Metanephros (tissue), 2 donors: ENCODE measurements at places on chromosomes 3 and 15. TPM values are rescaled to one million over a fixed set of nuclear protein-coding genes. Genes with fewer than 3 reads are reported as not detected.

The LEKR1 gene
- 4.0 TPM for total RNA-seq

The NPAP1 gene
- 0.82 TPM for total RNA-seq

The RARB gene
- 76.9 TPM for total RNA-seq

The KPNA1 gene
- 26.9 TPM for total RNA-seq

The MUC20 gene
- 36.7 TPM for total RNA-seq

The CHRNA7 gene
- 5.0 TPM for total RNA-seq

The CPNE9 gene
- 0.23 TPM for total RNA-seq

The C2CD4A gene
- total RNA-seq, result 0.35 TPM

The IGSF10 gene
- 2.5 TPM for total RNA-seq

The DPPA2 gene
- 0.41 TPM for total RNA-seq
